ENCODE measurements at places on chromosomes 4 and X. TPM values are rescaled to one million over a fixed set of nuclear protein-coding genes. Genes with fewer than 3 reads are reported as not detected.

- no peak overlapping the region for H3K4me3 ChIP-seq
- H3K27me3 ChIP-seq, result peaks cover 1% of the 10 kb centered on the region
- H3K4me1 ChIP-seq, result peaks cover 3% of the 10 kb centered on the region
- no peak for DNase-seq
- no peak overlapping the region for H3K27ac ChIP-seq
These were observed 10.2 kb upstream of the ZNF718 start for GRCh38 chr4:114149-114548.

DNA sequence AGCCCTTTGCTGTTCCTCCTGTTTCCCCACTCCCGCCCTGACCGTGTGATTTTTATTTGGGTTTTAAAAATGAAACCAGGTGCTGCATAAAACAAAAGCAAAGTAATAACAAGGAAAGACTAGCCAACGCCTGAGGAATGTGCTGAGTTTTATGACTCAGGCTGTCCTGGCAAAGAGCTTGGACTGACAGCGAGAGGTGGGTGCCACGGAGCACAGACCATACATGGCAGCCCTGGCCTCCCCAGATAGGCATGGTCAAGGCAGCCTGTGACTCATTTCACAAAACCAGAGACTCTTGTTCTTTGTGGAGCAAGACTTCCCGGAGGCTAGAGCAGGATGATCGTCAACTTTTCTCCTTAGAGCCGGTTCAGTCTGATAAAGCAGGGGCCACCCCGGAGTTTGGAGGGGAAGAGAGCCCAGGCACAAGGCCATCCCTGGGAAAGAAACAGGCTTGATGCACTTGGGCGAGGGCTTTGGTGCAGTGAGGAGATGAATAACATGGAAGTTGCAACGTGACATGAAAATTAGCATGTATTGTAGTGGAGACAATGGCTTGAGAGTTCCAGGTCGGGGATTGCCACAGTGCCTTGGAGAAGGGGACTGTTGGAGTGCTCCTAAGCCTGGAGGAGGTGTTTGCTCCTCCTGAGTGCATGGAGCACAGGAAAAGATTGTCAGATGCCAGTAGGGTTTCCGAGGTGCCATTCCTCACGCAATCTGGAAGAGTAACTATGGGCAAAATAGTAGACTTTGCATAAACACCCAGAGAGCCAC lies 54.8 kb downstream of the C4orf51 start:
- H3K27ac ChIP-seq, result no peak overlapping the region
- H3K36me3 ChIP-seq, result no peaks in the 10 kb centered on the region
- DNase-seq, result no peak
- H3K27me3 ChIP-seq, result no peaks in the 10 kb centered on the region
- peaks cover 18% of the 10 kb centered on the region for H3K4me1 ChIP-seq
- no peak overlapping the region for H3K4me3 ChIP-seq

HTN1 gene
- not detected for total RNA-seq

FGB gene
- total RNA-seq, result not detected

All from activated T-helper 2 cell treated with anti-CD3 and anti-CD28 coated beads, Interferon-gamma antibody, Interleukin-2, Interleukin-4, amounts not matched to agents 10 μg/mL and 5 μg/mL and 100 μg/mL, durations not matched to agents 14 hours and 24 hours and 36 hours (primary cell).